ENCODE measurements at places on chromosomes 2 and 18. TPM values are rescaled to one million over a fixed set of nuclear protein-coding genes. Genes with fewer than 3 reads are reported as not detected.

The TMEM131 gene
- total RNA-seq = 39.0 TPM

The EHD3 gene
- 10.3 TPM for total RNA-seq

The KCNS3 gene
- total RNA-seq = 20.8 TPM

The INHA gene
- total RNA-seq = not detected

The MYO5B gene
- total RNA-seq = 6.3 TPM

The PAIP2B gene
- 14.7 TPM for total RNA-seq

The UGT1A3 gene
- total RNA-seq = not detected

The MLPH gene
- total RNA-seq = 64.2 TPM

The TCF4 gene
- 127 TPM for total RNA-seq

The RAX gene
- total RNA-seq = not detected

The RAB17 gene
- total RNA-seq = not detected

The TMEM163 gene
- total RNA-seq = not detected

The GCKR gene
- total RNA-seq = not detected

The MYO1B gene
- 36.5 TPM for total RNA-seq

The FLACC1 gene
- total RNA-seq = 0.66 TPM

The ANKMY1 gene
- 24.0 TPM for total RNA-seq

The KCNG2 gene
- total RNA-seq = 0.78 TPM

The GULP1 gene
- 89.2 TPM for total RNA-seq

The PLGLB2 gene
- total RNA-seq = 6.7 TPM

The SCYGR8 gene
- total RNA-seq = not detected

The LYPD6B gene
- total RNA-seq = not detected

The RSAD2 gene
- 7.6 TPM for total RNA-seq

The ANKRD23 gene
- total RNA-seq = 8.6 TPM

The REG3G gene
- not detected for total RNA-seq

The LRATD1 gene
- 2.4 TPM for total RNA-seq

The PDE11A gene
- total RNA-seq = not detected

The LINC00305 gene
- total RNA-seq = not detected

The COL4A4 gene
- 5.7 TPM for total RNA-seq

The CRYGD gene
- not detected for total RNA-seq

The ZNF396 gene
- total RNA-seq = 2.8 TPM

The EMILIN1 gene
- 70.8 TPM for total RNA-seq

The CIB4 gene
- not detected for total RNA-seq

The ARHGAP25 gene
- 5.9 TPM for total RNA-seq

The SEC11C gene
- total RNA-seq = 23.9 TPM

The EVX2 gene
- total RNA-seq = not detected

The CHRND gene
- total RNA-seq = not detected

The CNTNAP5 gene
- under 0.01 TPM for total RNA-seq

The APCDD1 gene
- total RNA-seq = 120 TPM

The TANK gene
- 83.5 TPM for total RNA-seq

The CXXC1 gene
- total RNA-seq = 82.2 TPM

The MTCL1 gene
- total RNA-seq = 4.8 TPM

The CD8A gene
- not detected for total RNA-seq

The UBXN4 gene
- total RNA-seq = 62.5 TPM

The GALNT13 gene
- total RNA-seq = not detected

The FEZ2 gene
- 67.1 TPM for total RNA-seq

The SLC14A1 gene
- not detected for total RNA-seq

The DNAH7 gene
- 5.0 TPM for total RNA-seq

The SERPINB12 gene
- total RNA-seq = not detected

Data from tibial nerve (tissue), 4 donors.